ENCODE measurements at places on chromosomes 6 and 20.

DNA sequence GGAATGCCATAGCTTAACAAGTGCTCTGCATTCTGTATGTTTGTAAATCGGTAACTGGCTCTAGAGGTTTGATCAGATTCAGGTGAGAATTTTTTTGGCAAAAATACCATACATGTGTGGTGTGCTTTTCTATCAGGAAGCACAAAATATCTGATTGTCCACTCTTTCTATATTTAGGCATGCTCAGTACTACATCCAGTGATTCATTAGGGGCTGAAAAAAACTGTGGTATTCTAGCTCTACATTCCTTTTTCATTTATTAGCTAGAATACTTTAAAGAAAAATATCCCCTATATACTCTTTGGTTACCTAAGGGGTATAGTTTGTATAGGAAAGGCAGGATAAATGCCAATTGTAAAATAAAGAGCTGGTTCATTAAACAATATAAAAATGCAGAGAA is 10.6 kb upstream of the ELOVL2 start:
- DNase-seq: no peak

GRCh38 chr20:4912380-4913142 is 88.7 kb downstream of the SLC23A2 start:
- DNase-seq: no peak

GRCh38 chr20:62660768-62661167 is 18.5 kb downstream of the SLCO4A1 start:
- no peak for DNase-seq

DNA sequence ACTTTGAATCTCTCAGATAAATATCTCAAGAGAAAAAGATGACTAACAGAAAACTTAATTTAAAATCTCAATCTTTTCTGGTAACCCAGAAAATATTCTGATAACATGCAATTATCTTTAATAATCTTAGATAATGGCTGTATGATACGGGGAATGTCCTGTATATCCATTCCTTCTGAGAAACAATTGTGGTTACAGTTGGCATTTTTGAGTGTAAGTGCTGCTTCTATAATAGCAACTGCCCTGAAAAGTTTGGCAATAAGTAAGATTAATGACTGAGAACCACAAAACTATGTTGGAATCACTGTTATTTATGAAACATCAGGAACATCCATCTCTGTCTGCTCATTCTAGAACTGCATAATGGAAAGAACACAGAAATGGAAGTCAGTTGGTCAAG is 819.7 kb downstream of the TBC1D32 start:
- no peak for DNase-seq

DNA sequence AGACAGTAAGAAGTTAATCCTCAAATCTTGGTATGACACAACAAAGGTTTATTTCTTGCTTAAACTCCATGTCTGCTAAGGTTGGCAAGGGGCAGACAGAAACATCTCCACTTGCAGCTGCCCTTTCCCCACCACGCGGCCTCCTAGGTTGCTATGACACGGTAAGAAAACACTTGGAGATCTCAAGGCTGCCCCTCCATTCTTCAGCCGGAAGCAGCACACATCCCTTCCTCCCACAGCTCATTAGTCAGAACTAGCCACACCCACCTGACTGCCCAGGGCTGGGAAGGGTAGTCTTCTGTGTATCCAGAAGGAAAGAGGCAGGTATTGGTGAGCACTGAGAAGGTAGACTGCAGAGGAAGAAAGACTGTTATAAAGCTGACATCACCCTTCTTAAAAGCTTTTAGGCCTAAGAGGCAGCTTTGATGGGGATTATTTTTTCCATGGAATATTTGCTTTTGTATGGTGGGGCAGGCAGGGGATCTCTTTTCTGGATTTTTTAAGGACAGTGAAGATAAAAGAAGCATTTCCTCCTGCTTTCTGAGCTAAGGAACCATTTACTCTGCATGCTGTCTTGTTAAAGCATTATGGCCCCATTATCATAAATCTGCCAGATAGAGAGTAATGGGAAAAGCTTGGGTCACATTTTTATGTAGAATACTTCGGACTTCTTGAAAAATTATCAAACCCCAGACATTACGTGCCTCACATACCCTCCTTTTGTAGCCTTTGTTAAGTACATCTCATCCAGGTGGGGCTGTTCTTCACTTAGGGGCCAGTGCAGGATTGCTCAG is 41.6 kb downstream of the MRAP2 start:
- DNase-seq: no peak

Data from CD4-positive, alpha-beta T cell treated with Interleukin-4 for 4 hours (primary cell).